Spinal cord (tissue), 10 donors: ENCODE measurements at places on chromosomes 11 and 22. TPM values are rescaled to one million over a fixed set of nuclear protein-coding genes. Genes with fewer than 3 reads are reported as not detected.

GRCh38 chr22:44166498-44167276 is 14.0 kb upstream of the PARVG start:
- DNase-seq, result no peak

GRCh38 chr11:75082601-75083216 is 14.0 kb downstream of the OR2AT4 start:
- DNase-seq, result no peak

DNA sequence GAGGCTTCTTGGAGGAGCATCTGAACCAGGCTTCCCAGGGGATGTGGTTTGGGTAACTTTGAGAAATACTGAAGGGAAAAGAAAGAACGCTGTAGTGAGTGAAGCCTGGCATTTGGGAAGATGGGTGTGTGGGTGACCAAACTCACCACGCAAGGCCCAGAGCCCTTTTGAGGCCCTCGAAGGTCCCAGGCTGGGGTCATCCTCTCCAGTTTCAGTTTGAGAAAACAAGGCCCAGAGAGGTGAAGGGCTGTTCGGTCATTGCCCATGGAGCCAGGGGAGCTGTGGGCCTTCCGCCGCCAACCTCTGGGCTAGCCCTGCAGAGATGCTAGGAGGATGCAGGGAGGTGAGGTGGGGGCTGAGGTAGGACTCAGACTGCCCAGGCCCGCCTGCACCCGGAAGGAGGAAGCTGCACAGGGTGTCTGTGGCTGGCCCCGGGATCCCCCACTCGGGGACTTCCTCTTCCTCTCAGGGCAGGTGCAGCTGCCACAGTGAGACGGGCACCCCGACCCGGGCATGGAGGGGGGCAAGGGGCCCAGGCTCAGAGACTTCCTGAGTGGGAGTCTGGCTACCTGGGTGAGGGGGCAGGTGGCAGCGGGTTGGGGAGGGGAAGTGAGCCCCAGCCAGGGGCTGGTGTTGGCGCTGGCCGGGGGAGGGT is at the start of gene CCDC88B:
Gene CCDC88B (plus strand): TSS at position 451 of the 655 bp plus-strand sequence. CDS start 63 bp downstream, at position 514.
- no peak for DNase-seq

DNA sequence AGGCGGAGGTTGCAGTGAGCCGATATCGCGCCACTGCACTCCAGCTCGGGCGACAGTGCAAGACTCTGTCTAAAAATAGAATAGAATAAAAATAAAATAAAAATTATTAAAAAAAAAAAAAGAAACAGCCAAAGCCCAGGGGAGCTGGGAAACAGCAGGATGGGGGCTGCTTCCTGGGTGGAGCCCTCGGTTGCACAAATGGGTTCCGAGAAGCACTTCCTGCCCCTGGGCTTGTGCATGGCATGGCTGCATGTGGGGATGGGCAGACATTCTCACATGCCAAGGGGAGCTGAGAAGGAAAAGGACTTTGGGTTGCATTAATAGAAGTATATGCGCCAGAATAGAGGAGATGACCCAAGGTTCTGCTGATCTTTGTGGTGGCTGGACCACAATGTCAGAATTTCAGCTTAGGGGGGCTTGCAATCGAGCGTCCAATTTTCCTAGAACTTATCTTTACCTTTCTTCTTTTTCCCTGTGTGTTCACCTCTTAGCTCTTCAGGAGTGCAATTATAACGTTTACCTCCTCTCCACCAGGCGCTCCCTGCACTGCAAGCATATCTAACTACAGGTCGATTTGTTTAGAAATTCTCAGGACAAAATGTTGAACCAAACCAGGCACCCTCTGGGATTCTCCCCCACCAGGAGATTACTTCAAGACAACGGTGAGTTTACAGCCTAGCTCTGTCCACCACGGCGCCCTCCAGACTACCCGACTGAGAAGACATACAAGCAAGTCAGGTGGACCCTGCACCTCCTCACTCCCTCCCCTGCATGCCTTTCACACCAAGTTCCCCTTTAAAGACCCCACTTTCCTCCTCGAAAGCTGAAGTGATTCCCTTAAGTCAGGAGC is 53.2 kb downstream of the SHISAL1 start:
- DNase-seq, result no peak

- DNase-seq, result no peak
Observed at GRCh38 chr11:64535811-64536210, 55.2 kb upstream of the SLC22A12 start.

DNA sequence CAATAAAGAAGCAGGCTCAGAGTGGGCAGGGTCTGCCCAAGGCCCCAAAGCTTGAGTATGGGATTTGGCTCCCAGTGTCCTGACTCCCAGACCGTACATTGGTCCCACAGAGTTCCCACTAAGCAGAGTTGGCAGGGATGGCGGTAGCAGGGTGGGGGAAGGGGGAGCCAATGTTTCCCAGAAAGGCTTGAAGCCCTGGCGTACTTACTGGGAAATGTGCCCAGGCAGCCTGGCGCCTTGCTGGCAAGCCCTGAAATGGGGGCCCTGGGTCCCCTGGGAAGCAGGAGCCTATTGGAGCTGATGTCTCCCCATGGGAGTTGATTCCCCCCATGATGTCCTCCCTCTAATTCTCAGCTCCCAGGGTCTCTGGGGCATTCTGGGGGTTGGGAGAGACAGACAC is 9.3 kb downstream of the ARHGEF17 start:
- peak; percentile 75 for DNase-seq

DNA sequence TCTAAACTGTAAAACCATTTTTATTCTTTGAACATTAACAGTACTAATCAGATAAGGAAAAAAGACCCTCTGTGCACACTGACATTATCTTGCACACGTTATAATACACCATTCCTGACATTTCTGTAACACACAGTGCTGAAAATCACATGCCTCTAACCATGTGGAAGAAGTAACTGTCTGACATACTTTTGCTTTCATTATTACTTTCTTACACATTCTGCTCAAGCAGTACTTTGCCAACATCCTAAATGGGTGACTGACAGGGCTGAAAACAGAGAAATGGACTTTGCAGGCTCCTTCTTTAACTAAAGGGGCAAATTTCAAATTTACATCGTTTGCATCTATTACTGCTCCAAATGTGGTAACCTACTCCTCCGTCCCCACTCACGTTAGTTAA is 22.8 kb upstream of the TP53AIP1 start:
- no peak for DNase-seq

DNA sequence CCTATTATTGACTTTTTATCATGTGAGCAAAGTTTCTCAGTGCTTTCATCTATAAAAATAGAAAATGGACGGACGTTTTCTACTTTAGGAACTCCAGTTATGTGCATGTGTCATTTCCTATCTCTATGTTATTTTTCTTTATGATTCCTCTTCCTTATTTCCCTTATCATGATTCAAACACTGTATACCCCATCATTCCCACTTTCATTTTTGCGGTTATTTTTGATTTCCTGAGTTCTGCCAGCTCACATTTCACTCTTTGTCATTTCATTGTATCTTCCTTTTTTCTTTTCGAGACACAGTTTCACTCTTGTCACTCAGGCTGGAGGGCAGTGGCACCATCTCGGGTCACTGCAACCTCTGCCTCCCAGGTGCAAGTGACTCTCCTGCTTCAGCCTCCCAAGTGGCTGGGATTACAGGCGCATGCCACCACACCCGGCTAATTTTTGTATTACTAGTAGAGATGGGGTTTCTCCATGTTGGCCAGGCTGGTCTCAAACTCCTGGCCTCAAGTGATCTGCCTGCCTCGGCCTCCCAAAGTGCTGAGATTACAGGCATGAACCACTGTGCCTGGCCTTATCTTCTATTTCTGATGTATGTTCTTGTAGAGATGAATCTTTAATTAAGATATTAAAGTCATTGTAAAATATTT is 21.5 kb downstream of the C11orf58 start:
- DNase-seq, result no peak

GRCh38 chr22:20413217-20414058 is 19.5 kb downstream of the ZNF74 start:
- no peak for DNase-seq

Gene LRP4
- 62.4 TPM for polyA plus RNA-seq

Gene SLC7A4
- polyA plus RNA-seq, result 9.0 TPM

Gene RAPSN
- polyA plus RNA-seq, result 0.18 TPM

Gene TRPM5
- polyA plus RNA-seq, result 0.08 TPM

Gene C1QTNF4
- polyA plus RNA-seq, result 102 TPM

Gene PGA5
- 0.79 TPM for polyA plus RNA-seq

Gene PANX3
- not detected for polyA plus RNA-seq

Gene CCDC116
- 1.1 TPM for polyA plus RNA-seq
